ENCODE measurements at places on chromosomes 16 and 17. TPM values are rescaled to one million over a fixed set of nuclear protein-coding genes. Genes with fewer than 3 reads are reported as not detected.

Gene COX6A2
- not detected for total RNA-seq

Gene KRTAP9-4
- total RNA-seq: not detected

Gene PTX4
- total RNA-seq: 0.29 TPM

Gene NOXO1
- 0.15 TPM for total RNA-seq

Gene SLC12A3
- not detected for total RNA-seq

Gene LPCAT2
- 31.0 TPM for total RNA-seq

Gene BICDL2
- 0.17 TPM for total RNA-seq

Gene KRTAP4-9
- not detected for total RNA-seq

Gene USP22
- total RNA-seq: 286 TPM

Gene SYT17
- total RNA-seq: 0.66 TPM

Gene ADGRG3
- not detected for total RNA-seq

Gene TSPAN10
- 2.6 TPM for total RNA-seq

Gene CDRT15L2
- total RNA-seq: not detected

Gene BLTP2
- 154 TPM for total RNA-seq

Gene DHX38
- 92.8 TPM for total RNA-seq

Gene PMP22
- total RNA-seq: 96.4 TPM

Gene GP1BA
- total RNA-seq: not detected

Gene LRRC59
- 176 TPM for total RNA-seq

Gene CA5A
- total RNA-seq: not detected

Gene PRRT2
- total RNA-seq: 6.0 TPM

Gene DDX19B
- total RNA-seq: 29.8 TPM

Gene CDH11
- 176 TPM for total RNA-seq

Gene ENPP7
- not detected for total RNA-seq

Gene VEZF1
- total RNA-seq: 37.2 TPM

Gene NACA2
- total RNA-seq: not detected

Gene SYCE1L
- total RNA-seq: 0.50 TPM

Gene KCNH6
- not detected for total RNA-seq

Gene ITGAL
- not detected for total RNA-seq

Gene TMIGD1
- total RNA-seq: not detected

Measured in smooth muscle cell of trachea (primary cell).